ENCODE measurements at places on chromosomes 5 and 9. TPM values are rescaled to one million over a fixed set of nuclear protein-coding genes. Genes with fewer than 3 reads are reported as not detected.

The DDX4 gene
- polyA plus RNA-seq: not detected

The PCSK5 gene
- polyA plus RNA-seq: 3.4 TPM

The SPATA6L gene
- polyA plus RNA-seq: 0.65 TPM

The PLAC8L1 gene
- not detected for polyA plus RNA-seq
